ENCODE measurements at places on chromosomes 16 and 17.

GRCh38 chr16:10305912-10306311 is 79.9 kb upstream of the ATF7IP2 start:
- DNase-seq: no peak

DNA sequence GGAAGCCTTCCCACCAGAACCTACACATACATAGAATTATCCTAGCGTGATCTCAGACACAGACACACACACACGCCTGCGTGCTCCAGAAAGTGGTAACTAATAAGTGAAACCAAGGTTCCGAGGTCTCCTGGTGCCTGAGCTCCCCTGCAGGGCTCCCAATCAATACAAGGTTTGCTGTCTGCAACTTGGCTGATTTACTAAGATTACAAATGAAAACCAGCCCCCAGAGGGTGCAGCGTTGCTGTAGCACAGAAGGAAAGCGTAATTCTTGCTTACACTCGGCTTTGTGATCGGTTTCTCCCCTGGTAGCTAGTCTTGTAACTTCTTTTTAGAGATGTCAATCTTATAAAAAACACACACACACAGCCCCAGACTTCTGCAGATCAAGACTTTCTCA is 334.1 kb upstream of the XYLT1 start:
- no peak for DNase-seq

- DNase-seq: no peak
Observed at GRCh38 chr17:31877911-31878702, 19.1 kb upstream of the COPRS start.

GRCh38 chr17:16986391-16986790 is 14.5 kb upstream of the TNFRSF13B start:
- no peak for DNase-seq

DNA sequence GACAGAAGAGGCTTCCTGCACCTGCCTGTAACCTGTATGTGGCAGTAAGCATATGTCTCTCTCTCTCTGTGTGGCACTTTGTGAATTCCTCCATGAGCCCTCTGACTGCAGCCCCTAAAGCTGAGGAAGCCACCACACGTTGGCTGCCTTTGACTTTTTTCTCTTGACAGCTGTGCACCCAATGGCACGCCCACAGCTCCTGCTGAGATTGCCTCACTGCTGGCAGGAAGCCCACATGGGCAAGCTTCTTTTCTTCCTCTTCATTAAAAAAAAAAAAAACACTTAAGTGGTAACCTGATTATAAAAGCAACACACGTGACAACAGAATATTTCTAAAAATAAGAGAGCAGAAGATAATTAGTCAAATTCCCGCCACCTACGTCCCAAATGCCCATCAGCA is 34.0 kb upstream of the PIRT start:
- no peak for DNase-seq

DNA sequence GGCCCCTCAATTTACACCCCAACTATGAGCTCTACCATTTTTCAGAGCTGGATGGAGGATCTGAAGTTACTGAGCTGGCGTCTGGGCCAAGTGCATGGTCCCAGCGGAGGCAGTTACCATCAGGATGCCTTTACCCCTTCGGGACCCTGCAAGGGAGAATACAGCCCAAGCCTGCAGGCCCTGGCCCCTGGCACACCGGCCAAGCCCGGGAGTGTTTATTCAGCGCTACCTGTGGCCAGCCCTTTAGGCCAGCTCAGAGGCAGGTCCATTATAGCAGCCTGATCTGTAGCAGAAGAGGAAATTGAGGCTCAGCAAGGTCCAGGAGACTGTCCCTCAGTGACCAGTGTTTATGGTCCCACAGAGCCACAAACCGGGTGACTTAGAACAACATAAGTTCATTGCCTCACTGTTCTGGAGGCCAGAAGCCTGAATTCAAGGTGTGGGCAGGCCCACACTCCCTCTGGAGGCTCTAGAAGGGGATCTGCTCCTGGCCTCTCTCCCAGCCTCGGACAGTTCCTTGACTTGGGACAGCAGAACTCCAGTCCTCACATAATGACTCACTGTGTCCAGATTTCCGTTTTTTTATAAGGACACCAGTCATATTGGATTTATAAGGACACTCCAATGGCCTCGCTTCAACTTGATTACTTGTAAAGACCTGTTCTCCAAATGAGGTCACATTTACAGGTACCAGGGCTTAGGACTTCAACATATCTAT is 8.8 kb downstream of the SEC14L5 start:
- DNase-seq: no peak

DNA sequence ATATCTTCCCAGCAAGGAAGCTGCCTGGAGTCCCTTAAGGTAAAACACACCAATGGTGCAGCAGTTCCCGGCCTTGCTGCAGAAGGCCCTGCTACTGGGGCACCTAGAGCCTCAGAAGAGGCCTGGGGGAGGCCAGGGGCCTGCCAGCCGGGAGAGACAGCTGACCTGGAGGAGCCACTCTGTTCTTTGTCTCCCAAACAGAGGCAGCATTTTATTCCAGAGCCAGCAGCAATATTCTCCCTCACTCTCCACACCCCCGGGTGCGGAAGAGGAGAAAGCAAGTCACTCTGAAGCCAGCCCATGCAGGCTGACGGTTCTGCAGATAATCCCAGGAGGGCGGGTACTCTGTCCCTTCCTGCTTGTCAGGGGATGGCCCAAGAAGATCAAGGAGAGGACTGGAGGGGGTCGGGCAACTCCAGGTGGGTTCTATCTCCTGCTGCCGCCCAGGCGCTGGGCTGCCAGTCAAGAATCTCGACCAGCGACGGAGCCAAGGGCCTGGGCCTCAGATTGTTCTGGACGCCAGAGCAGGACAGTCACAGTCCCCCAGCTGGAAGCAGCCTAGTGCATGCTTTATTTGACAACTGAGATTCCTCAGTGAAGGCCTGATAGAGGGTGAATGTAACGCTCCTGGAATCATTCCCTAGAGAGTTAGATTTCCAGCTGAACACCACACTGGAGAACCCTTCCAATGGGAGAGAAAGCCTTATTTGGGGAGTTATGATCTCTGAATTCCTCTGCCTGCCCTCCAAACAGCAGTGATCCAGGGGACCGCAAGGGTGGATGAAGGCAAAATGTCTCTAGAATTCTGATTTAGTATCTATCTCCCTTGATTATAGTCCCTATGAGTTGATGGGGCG is 1.1 kb upstream of the KIFC3 start:
- DNase-seq: no peak

GRCh38 chr17:41682631-41683030 is 6.1 kb upstream of the EIF1 start:
- no peak for DNase-seq

Data from cerebellar nuclear complex (tissue), 1 donor.